Activated naive CD4-positive, alpha-beta T cell treated with anti-CD3 and anti-CD28 coated beads for 36 hours (primary cell): ENCODE measurements at places on chromosomes 16 and 17.
A peak's percentile ranks its signal among the peaks of the same experiment; 100 is the strongest.

DNA sequence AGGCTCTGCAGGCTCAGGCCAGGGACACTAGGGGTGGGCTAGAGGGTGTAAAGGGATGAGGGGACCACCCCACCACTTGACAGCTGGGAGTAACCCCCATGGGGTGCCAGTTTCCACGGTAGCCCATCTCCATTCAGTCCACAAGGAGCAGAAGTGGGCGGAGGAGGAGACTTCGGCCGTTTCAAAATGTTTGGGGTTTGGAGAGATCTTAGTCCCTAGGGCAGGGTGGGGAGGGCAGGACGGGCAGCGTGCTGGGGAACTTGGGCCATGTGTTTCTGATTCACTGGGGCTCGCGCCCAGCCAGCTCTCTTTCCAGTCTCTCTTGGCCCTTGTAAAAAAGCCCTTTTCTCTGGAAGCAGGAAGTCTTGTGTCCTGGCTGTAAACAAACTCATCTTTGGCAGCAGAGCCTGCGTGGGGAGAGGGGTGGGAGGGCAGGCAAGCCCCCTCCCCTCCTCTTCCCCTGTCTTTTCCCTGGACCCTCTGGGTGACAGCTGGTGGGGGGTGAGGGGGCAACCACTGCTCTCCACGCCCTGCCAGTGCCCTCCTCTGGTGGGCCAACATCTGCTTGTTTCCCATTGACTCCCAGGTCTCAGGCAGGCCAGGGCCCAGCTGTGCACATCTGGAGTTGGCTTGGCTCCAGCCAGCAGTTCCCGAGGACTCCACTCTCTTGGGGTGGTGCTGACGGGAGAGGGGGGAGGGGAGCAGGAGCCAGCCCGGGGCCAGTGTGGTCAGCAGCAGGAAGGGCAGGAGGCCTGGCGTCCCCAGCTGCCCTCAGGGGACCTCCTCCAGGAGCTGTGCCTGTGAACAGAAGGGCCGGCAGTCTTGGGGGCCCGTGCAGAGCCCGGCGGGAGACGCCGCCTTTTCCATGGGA, 8.1 kb downstream of the CYGB start:
- no peak for DNase-seq

GRCh38 chr16:12600536-12601256, 203.0 kb downstream of the CPPED1 start:
- no peak for DNase-seq

DNA sequence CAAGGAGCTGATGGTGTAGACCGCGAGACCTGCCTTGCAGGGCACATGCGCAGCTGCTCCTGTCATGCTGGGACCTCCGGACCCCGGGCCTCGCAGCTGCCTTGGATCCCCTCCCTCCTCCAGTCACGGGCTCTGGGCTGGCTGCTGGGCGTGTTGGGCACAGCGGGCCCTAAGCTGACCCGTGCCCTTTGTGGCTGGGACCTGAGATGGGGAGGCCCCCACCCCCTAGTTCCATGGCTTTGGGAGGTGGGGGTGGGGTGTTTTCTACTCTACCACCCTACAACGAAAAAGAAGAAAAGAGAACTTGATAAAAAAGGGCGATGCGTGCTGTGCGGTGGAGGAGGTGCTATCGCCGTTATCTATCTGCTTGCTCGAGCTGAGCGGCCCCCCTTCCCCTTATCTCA, 14.5 kb downstream of the ZFPM1 start:
- DNase-seq = no peak

- DNase-seq = no peak
Observed at GRCh38 chr17:80393241-80393890, 21.6 kb upstream of the ENDOV start.

DNA sequence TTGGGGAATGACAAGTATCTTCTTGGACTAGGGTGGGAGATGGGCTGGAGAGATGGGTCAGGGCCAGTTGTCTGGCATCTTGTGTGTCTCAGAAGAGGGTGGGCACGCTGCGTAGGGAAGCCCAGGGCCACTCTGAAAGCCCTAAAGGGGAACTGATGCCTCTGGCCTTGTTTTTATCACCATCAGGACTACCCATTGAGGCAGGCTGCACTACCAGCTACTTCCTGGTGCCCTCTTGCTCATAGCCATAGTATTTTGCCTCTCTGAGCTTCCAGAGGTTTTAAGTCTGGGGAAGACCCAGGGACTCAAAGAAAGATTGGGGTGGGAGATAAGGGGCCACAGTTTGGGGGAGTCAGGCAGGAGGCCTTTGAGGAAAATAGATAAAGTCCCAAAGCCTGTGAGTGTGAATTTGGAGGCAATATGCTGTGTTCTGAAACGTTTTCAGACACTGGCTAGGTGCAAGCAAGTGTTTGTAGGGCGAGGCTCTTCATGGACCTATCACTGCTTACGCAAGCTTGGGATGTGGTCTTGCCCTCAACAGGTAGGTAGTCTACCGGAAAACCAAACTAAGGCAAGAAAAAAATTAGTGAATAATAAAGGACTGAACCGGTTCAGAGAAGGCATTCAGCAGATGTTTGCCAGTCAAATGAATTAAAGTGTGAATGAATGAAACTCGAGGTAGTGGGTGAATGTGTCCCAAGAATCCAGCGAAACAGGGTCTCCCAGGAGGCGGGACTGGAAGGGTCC, 688 bp upstream of the ITGB3 start:
- no peak for DNase-seq

DNA sequence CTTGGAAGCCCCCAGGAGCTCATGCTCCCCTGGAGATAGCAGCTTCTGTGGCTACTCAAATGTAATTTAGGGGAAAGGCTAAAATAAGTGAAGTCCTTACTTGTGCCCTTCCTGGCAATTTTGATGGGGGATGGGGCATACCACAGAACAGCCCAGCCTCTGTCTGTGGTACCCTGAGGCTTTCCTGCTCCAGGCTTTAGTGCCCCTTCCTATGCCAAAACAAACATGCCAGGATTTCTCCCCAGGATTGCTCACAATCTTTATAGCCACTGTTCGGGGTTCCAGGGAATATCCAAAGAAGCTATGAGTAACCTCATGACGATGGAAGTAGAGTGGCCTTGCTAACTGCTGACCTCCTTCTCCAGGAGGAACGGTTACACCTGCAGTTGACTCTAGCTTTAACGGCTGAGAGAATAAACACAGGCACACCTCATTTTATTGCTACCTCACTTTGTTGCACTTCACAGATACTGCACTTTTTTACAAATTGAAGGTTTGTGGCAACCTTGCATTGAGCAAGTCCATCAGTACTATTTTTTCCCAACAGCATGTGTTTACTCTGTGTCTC, 24.9 kb downstream of the CCL4 start:
- no peak for DNase-seq

- peak; percentile 10 for DNase-seq
Observed at GRCh38 chr17:5329784-5330557, 47.9 kb downstream of the RABEP1 start.

DNA sequence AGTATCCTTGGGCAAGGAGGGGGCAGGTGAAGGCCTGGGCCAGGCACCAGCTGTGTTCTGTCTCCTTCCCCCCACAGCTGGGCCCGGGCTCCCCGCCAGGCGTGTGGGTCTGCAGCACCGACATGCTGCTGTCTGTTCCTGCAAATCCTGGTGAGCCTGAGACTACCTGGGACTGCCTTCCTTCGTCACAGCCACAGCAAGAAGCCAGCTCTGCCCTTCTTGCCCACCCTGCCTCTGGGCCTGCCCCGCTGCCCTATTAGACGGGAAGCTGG, 12.3 kb downstream of the FCSK start:
- no peak for DNase-seq

- DNase-seq = no peak
Observed at GRCh38 chr16:31913668-31914067, 40.1 kb downstream of the ZNF267 start.

DNA sequence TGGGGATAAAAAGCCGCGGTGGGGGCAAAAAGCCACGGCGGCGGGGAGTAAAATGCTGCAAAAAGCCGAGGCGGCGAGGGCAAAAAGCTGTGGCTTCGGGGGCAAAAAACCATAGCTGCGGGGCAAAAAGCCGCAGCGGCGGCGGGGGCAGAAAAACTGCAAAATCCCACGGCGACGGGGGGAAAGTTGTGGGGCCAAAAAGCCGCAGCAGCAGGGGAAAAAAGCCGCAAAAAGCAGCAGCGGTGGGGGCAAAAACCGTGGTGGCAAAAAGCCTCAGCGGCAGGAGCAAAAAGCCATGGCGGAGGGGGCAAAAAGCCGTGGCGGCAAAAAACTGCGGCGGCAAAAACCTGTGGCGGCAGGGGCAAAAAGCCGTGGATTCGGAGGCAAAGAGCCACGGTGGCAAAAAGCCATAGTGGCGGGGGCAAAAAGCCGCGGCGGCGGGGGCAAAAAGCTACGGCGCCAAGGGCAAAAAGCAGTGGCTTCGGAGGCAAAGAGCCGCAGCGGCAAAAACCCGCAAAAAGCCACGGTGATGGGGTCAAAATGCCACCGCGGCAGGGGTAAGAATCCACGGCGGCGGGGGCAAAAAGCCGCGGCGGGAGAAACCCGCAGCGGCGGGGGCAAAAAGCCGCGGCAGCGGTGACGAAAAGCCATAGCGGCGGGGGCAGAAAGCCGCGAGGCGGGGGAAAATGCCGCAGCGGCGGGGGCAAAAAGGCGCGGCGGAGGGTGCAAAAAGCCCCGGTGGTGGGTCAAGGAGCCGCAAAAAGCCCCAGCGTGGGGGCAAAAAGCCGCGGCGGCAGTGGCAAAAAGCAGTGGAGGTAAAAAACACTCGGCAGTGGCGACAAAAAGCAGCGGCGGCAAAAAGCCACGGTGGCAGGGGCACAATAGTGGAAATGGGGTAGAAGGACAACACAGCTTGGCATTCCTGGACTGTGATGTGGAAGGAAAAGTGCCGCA, 192.8 kb downstream of the SHCBP1 start:
- no peak for DNase-seq

DNA sequence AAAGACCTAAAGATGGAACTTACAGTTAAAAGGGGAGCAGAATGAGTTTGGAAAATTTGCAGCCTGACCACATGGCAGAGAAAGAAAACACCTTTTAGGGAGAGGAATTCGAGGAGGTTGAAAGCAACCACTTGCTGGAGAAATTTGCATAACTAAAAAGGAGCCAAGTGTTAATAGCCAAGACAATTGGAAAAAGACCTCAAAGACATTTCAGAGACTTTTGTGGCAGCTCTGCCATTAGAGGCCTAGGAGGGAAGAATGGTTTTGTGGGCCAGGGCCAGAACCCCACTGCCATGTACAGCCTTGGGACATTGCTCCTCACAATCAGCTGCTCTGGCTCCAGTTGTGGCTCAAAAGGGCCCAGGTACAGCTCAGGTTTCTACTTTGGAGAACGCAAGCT, 338.5 kb downstream of the UTP18 start:
- no peak for DNase-seq

DNA sequence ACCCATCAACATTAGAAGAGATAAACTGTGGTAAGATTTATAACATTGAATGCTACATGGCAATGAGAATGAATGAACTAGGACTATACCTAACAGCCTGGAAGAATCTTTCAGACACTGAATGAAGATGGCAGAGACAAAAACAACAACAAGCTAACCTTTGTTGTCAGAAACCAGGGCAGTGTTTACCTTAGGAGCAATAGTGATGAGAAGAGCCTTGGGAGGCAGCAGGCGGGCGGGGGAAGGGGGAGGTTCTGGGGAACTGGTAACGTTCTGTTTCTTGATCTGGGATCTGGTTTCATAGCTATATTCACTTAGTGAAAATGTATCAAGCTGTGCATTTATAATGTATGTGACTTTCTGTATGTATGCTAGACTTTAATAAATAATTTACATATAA, 139.0 kb upstream of the TNRC6C start:
- no peak for DNase-seq

DNA sequence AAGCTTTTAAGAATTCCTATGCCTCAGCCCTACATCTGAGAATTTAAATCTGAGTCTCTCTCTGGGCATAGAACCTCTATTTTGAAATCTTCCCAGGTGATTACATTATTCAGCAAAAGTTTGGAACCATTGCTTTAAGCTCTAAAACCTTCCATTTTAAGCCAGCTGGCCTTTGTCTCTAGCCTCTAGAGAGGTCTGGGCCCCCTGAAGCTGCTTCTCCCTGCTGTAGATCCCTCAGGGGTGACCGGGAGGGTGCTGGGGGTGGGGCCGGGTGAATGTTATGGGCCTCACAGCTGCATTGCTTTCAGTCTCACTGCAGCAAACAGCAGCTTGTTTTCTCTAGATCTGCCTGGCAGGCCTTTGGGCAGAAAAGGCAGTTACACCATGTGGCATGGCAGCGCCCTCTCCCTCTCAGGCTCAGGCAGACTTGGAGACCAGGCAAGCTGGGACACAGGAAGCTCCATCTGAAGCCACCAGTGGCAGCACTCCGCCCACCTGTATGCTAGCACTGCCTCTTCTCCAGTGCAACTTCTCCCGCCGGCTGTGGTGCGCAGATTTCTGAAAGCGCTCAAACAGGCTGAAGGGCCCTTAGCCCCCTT, 66.3 kb downstream of the MPRIP start:
- DNase-seq = no peak

DNA sequence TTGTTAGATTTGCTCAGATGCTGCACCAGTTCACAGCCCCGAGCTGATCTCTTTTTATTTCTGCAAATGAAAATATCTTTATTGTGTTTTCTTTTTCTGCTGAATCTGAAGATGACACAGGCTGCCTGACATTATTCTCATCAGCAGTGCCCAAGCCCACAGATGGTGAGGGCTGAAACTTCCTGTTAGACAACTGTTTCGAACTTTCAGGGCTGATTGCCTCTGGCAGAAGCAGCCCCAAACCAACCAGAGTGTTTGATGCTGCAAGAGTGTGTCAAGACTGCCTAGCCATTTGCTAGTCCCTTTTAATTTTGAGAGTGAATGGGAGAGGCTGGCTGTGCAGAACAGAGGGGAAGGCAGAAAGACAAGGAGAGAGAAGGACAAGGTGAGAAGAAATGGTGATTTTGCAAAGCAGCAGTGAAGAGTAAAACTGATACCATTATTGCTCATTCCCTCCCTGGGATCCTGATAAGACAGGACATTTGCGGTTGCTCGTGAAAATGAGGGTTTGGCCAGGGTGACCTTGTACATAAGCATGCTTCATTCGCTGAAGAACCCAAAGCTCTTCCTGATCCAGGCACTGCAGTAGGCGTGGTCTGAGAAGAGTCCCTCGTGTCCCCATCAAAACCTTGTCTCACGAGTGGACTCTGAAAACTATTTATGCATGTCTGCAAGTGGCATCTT, 77.2 kb downstream of the TMEM114 start:
- no peak for DNase-seq

GRCh38 chr17:63934183-63935112, 2.3 kb upstream of the CD79B start:
- DNase-seq = no peak

DNA sequence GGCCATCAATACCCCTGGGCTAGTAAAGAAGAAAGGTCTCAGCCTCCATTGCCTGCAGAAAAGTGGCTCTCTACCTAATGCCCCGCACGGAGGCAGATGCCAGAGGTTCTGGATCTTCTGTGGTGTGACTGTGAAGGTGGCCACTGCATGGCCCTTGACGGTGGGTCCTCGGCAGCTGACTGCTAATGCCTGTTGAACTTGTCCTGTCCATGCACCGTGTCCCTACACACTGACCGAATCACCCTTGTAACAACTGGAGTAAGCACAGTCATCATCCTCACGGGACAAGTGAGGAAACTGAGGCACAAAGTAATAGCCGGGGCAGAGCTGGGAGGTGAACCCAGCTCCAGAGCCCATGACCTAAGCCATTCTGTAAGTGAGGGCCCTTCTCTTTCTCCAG, 48.8 kb downstream of the MYH11 start:
- no peak for DNase-seq
